Peyer's patch (tissue), 4 donors: ENCODE measurements at places on chromosomes 11 and 22.
A peak's percentile ranks its signal among the peaks of the same experiment; 100 is the strongest.

- no peak for DNase-seq
These were observed 117.7 kb upstream of the SORL1-AS1 start for GRCh38 chr11:121570453-121570852.

- DNase-seq, result peak; percentile 37
These were observed at the start of gene GAS2L1 for GRCh38 chr22:29306175-29306834. GAS2L1 (plus strand) TSS chr22:29306650; CDS start chr22:29308106, 1,456 bp downstream.

DNA sequence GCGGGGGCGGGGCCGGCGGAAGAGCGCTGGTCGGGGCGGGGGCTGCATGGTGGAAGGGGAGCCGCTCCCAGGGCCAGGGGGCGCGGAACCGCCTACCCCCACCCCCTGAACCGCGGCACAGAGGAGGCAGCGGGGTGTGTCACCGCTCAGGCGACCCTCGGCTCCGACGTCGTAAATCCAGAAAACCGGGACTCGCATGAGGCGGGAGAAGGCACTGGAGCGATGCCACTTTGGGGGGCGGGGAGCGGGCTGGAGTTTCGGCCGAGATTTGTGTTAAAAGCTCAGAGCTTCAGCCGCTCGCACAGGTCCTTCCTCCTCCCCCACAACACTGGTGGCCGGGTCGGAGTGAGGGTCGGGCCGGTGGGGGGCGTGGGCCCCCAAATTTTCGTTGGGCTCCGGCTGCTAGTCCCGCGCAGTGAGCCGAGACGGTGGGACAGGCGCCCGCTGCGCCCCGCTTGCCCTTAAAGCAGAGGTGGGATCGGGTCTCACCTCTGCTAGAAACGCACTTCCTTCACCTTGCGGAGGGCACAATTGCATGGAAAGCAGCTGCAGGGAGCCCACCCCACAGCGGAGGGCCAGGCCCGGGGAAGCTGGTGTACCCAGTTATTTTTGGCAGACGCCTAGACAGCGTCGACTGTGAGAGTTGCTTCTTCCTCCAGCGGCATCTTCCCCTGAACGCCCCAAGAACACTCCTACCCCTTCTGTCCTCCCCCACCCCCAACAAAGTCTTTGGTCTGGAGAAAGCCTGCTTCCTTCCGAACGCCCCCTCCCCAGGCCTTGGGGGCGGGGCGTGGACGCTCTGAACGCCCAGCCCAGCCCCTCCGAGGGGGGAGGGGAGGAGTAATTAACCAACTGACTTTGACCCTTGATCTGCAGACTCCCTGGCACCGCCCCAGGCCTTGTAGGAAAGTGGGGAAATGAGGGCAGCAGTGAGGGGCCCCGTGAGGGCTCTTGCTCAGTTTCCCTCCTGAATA, 1.1 kb downstream of the OVOL1 start:
- DNase-seq, result peak; percentile 91

- no peak for DNase-seq
These were observed 47.6 kb upstream of the OR8B8 start for GRCh38 chr11:124493016-124493655.

DNA sequence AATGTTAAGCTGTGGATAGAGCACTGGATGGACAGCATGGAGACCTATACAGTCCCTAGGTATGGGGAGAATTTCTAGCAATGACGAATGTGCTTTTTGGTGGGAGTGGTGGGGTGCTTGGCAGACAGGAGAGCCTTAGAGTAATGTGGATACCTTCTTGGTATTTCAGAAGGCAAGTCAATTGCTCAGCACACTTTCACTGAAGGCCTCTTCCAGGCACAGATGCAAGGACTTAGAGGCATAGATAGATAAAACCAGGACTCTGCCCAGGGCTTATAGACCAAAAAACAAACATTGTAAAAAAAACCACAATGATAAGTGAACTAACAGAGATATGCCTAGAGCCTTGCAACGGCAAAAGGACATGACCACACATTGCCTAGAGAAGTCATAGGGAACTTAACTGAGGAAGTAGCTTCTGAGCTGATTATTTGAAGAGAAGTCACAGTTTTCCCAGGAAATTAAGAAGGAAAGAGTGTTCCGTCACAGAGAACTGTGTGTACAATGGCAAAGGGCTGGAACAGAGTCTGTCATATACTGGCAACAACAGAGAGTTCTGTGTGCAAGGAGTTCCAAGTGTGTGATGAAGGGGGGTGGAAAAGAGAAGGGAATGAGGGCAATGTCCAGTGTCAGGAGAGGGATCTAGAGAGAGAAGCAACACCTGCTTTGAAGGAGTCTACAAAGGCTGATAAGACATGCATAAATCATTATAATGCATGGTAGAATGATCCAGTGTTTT, 65.9 kb upstream of the PICALM start:
- DNase-seq, result peak; percentile 51

- DNase-seq, result no peak
These were observed 27.4 kb downstream of the SCUBE1 start for GRCh38 chr22:43315687-43316217.

DNA sequence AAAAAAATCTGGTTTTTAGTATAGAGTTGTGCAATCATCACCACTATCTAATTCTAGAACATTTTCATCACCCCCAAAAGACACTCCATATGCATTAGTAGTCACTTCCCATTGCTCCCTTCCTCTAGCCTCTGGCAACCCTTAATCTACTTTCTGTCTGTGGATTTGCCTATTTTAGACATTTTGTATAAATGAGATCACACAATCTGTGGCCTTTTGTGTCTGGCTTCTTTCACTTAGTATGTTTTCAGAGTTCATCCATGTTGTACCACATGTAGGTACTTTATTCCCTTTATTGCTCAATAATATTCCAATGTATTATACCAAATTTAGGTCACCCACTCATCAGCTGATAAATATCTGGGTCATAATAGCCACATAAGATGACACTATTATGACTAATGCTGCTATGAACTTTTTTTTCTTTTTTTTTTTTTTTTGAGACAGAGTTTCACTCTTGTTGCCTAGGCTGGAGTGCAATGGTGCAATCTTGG, 67.5 kb upstream of the SCUBE2 start:
- DNase-seq, result no peak

GRCh38 chr11:20566591-20567434, 32.6 kb upstream of the SLC6A5 start:
- DNase-seq, result no peak

DNA sequence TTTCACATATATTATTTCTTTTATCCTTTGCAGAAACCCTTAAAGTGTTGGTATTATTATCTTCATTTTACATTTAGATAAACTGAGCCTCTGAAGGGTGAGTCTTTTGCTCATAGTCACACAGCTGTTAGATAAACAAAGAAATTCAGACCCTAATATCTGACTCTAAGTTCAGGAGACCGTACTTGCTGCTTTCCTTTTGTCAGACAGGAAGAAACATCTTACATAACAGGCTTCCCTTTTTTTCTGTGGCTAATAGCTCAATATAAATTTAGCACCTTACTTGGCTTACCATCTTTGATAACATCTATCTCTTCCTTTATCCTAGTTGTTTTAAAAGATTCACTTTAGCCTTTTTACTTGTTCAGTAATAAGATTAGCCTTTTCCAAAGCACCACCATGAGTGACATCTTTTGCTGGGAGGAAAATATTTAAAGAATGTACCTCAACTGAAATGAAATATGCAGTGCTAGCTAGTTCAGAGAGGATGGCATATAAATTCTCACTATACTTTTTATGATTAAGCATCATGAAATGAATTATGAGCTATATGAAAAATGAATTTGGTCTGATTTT, 128.6 kb downstream of the WNT11 start:
- no peak for DNase-seq

DNA sequence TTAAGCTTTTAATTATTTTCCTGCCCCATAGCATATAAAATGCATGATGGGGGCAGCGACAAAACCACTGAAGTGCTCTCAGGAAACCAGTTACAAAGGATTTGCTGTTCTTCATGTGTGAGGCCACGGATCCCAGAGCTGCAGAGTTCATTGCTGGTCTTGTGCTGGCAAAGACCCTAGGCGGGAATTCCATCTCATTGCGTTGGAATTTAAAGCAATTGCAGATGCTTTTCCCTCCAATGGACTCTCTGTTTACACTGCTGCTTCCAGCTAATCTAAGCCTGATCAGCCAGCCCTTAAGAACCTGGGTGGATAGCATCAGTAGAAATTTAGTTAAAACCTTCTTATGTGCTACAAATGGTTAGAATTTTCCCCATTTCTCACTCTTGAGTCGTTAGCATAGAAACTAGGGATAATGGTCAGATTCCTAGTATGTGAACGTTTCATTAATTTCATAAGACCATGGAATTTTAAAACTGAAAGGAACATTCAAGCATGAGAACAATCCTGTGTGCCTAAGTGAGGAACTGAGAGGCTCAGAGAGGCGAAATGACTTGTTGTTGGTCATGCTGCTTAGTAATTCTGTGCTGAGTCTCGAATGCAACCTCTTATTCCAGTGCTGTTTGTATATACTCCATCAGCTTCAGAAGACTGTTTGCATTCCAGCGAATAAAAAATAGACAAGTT, 36.1 kb upstream of the ADSL start:
- DNase-seq, result no peak

- no peak for DNase-seq
These were observed 310.8 kb downstream of the DDX10 start for GRCh38 chr11:108975641-108976071.

DNA sequence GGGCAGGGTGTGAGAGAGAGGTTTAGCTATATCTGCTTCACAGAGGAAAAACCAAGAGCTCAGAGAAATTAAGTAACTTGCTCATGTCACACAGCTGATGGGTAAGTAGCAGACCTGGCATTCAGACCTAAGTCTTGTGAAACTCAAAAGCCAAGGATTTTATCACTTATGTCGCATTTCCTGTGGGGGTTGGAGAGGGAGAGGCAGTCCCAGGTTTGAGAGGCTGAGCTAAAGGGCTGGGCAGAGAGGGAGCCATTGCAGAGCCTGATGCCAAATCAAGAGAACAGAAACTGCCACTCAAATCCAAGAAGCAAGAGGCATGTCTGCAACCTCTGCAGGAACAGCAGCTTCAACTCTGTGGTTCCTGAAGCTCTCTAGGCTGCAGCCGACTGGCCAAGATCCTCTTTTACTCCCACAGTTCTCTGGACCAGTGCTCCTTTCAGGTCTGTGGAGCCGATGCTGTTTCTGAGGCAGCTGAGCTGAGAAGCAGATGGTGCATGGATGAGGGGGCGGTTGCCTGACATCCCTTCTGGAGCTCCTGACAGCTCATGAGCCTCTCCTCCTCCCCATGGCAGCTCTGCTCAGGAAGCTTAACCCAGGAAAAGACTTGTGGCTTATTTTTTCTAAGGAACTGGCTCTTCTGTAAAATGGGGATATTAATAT, 47.6 kb upstream of the NAV2 start:
- DNase-seq, result no peak

- DNase-seq, result no peak
These were observed 35.3 kb upstream of the CLMP start for GRCh38 chr11:123230346-123230745.

- DNase-seq, result peak; percentile 61
These were observed 42.9 kb downstream of the YWHAH start for GRCh38 chr22:31987218-31987617.

DNA sequence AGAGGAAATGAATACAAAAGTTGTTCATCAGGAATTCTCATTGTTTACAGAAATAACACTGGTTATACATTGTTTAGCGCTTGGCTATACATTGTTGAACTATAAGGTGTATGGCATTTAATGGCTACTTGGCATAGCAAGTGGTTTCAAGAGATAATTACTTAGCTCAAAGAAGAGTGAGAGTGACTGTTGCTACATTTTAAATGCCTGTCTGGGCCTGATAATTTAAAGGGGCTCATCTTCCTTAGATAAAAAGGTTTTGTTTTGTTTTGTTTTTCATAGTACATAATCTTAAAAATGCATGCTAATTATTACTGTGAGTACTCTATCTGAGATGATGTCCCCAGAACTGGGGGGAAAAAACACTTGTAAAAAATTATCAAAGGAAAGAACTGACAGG, 1.5 kb upstream of the SMPD1 start:
- DNase-seq, result no peak

DNA sequence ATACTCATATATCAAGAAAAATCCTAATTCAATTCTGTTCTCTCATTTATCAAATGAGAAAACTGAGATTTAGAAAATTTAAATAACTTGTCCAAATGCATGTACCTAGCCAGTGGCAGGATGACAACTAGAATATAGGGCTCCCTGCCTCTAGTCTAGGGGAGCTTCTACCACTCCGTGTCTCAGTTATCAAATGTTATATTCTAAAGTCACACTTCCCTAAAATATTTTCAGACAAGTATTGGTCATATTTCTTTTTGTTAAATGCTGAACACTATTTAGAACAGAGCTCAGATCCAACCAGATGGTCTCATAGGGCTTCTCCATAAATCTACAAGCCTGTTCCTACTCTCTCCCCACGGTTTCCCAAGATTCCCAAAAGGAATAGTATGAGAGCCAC, 26.3 kb downstream of the KCNJ1 start:
- DNase-seq, result no peak

GRCh38 chr22:32058656-32059260, 15.7 kb downstream of the SLC5A1 start:
- no peak for DNase-seq

GRCh38 chr11:85052636-85053035, 574.5 kb downstream of the DLG2 start:
- no peak for DNase-seq

DNA sequence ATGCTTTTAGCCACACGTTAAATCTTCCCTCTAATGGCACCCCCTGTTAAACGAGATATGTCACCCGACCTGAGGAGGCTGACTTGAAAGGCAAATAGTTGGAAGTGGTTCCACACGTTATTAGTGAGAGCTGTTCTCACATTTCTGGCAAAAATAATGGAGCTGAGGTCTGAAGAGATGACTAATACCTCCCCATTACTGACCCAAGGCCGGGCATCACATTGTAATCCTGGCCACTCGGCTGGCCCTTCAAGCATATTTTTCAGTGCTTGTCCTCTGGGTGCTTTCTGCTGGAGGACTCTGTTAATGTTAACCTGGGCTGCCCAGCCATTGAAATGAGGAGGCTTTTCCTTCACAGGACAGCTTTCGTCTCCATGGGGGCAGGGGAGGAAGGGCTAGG, 260.0 kb upstream of the CADM1 start:
- DNase-seq, result no peak

GRCh38 chr11:99238401-99238800, 217.7 kb downstream of the CNTN5 start:
- DNase-seq, result no peak
